Cardiac muscle cell (in vitro differentiated cells and primary cell): ENCODE measurements at places on chromosomes 2 and 18.

DNA sequence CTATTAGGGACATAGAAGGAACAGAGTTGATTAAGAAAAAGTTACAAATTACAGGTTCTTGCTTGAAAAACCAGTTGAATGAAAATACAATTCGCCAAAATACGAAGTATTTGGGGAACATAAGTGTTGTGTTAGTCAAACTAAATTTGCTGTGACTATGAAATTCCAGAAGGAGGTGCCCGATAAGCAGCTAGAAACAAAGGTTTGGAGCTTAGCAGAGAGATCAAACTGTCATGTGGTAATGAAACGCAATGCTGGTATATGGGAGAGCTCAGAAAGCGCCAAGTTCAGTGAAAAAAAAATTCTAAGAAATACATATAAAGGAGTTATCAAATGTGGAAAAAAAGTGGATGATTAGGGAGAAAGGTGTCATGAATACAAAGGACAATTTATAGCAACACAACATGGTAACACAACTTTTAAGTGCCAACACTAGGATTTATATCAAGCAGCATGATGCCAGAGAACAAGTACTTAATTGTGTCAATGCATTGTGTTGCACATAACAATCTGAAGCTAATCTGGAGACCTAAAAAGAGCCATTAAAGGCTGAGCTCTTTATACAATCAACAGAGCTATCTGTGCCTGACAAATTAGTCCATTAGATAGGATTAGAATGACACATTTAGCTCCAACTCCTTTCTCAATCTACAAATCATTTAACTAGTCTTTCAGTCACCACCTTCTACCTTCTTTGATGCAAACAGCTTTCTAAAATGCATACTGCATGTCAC, 31.2 kb downstream of the SMAD2 start:
- DNase-seq = no peak

GRCh38 chr2:218291318-218292047, 820 bp downstream of the TMBIM1 start:
- peak; percentile 41 for DNase-seq

DNA sequence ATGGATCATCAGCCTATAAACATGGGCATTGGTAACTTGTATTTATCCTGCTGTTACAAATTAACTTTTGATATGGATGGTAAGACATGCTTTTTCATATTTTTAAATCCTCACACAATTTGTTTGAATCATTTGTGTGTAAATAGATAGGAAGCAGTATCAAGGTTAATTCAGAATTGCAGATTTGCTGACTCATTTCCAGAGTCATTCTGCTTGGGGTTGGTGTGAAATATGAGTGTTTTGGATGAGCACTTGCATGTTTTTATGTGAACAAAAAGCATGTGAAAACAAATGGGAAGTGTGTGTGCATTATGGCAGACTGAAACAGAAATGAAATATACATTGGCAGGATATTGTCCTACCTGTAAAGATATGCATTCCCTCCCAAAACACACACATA, 11.8 kb downstream of the CCDC85A start:
- DNase-seq = no peak

- DNase-seq = no peak
Measured at GRCh38 chr18:58257461-58257860, 213.4 kb downstream of the NEDD4L start.

- peak; percentile 70 for DNase-seq
Measured at GRCh38 chr18:37659906-37660305, 94.3 kb upstream of the CELF4 start.

DNA sequence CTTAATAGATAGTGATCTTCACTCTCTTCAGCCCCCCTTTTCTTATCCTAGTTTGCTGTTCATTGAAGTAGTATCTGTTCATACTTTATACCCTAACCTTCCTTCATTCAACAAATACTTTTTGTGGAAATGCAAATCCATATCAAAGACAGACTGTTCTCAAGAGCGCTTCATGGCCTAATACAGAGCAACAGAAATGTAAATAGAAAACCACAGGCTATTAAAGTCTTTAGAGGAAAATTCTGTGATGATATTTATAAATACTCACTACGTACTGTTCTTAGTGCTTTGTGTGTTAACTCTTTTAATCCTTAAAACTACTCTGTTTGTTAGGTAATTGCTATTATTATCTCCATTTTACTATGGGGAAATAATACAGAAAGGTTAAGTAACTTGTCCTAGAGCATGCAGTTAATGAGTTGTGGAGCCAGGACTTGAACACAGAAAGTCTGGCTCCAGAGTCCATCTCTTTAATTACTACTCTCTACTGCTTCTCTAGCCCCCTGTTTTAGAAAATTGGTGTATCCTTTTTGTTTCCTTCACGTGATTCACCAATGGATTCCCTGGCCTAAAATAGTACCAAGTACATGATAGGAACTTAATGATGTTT, 2.9 kb downstream of the MDH1 start:
- DNase-seq = no peak

GRCh38 chr18:13868501-13869271, 44.7 kb downstream of the MC5R start:
- peak; percentile 11 for DNase-seq

DNA sequence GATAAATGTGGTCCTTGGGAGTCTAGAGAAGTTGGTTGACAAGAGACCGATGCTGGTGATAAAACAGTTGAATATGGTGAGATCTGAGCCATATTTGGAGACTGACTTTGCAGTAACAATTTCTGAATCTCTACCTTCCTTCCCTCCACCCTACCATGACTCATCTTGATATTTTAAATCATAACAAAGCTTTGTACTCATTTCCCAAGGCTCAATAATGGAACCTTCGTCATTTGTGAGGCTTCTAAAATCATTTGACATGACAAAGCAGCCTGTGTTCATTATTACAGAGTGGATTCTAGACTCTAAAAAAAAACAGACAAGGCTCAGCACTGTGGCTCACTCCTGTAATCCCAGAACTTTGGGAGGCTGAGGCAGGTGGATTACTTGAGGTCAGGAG, 38.5 kb upstream of the PDCL3 start:
- DNase-seq = no peak

DNA sequence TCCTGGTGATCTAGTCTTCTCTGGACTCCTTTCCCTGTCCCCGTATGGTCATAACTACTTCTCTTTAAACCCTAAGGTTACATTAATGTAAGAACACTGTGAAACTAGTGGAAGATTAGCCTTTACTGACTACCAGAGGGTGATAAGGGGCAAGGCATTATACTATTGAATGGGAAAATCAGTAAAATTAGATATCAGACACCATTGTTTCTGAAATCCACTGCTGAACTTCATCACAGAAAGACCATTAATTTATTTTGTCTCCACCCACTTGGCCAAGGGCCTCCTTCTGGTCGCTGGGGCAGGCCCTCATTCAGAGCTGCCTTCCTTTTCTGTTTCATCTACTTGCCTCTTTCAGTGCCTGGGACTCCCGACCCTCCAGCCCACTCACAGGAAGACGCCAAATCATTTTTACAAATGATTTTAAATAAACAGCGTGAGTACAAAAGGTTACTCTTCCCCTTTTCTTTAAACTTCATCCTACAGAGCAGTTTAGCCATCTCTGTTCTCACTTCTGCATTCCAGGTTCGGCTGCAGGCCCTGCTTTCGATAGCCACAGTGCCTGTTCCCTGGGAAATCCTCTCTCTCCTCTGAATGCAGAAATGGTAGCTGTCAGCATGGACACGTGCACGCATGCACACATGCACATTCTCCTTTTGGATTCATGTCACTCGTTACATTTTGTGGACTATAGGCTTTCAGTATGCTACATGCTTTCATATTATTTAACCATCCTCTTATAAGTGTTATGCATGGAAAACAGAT, 70.3 kb upstream of the DOCK10 start:
- DNase-seq = no peak
